ENCODE measurements at places on chromosomes 3 and 15.

DNA sequence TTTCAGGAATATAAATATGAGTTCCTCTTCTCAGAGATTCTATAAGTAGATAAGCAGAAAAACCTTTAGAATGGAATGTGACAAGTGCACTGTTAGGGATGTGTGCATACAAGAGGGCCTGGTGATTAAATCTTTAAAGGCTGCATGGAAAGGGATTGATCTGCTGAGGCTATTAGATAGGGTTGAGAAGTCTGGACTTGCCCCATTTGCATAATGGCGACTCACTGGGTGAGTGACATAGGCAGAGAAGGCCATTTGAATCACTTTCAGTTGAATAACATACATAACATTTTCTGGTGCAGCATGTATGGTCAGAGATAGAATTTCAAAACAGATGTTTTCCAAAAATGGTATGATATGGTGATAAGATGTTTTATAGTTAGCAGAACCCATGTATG, 156.9 kb downstream of the ZNF621 start:
- no peak for DNase-seq

DNA sequence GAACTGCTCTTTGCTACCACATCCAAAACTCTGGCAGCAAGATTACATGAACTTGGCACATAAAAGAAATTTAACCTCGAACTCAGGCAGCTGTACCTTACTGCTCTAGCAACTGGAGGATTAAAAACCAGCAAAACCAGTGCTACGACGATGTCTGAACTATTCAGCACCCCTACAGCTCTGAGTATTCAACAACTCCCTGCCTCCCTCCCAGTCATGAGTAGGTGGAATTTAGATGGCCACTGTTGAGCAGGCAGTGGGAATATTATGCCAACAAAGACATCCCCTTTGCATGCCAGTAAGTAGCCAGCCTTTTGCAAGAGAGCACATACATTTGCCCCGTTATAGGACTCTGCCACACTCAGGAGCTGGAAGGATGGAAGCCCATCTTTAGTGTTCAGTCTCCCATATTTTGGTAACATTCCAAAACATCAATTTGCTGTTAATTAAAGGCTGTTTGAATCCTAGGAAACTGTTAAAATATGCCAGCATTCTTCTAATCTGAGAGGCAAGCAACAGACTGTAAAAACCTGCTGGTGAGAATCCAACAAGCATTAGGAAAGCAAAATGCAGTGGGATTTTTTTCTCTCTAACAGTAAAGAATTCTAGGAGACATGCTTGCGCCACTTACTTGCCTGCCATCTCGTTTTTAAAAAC, 85.4 kb downstream of the ZNF385D start:
- no peak for DNase-seq

GRCh38 chr3:54853573-54854404, 74.1 kb downstream of the LRTM1 start:
- no peak for DNase-seq

- DNase-seq, result no peak
These were observed 2.6 kb downstream of the APBA2 start for GRCh38 chr15:28888302-28888894.

DNA sequence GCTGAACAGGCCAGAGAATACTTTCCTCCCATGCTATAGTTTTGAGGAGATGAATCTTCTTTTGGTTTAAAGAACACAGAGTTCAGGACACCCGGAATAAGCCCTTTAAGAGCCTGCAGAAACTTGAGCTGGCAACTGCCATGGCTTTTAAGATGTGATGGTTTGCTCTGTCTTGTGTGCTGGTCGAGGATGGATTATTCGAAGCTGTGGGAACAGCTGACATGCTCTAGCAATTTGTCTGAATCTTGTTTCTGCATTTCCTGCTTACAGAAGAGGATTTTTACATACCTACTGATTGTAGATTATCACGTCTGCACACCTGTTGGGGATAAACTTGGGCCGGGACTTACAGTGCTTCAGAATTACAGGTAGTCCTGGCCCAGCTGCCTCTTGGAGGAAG, 396.9 kb downstream of the LRTM1 start:
- DNase-seq, result no peak

- DNase-seq, result no peak
These were observed 77.7 kb upstream of the ACAN start for GRCh38 chr15:88725305-88726210.

- no peak for DNase-seq
These were observed 353.0 kb downstream of the PLOD2 start for GRCh38 chr3:145807990-145808389.

- DNase-seq, result no peak
These were observed 30.4 kb downstream of the SLC51A start for GRCh38 chr3:196246612-196247308.
